Fibroblast of villous mesenchyme (primary cell): ENCODE measurements at places on chromosomes 16 and 17. TPM values are rescaled to one million over a fixed set of nuclear protein-coding genes. Genes with fewer than 3 reads are reported as not detected.

SYT17 gene
- under 0.01 TPM in 2 replicates for total RNA-seq

CNGB1 gene
- total RNA-seq: not detected in 2 replicates

RNF222 gene
- not detected in 2 replicates for total RNA-seq

GJD3 gene
- 2.2 and 2.9 TPM in 2 replicates for total RNA-seq

GRCh38 chr16:84832488-84833143, 12.8 kb downstream of the CRISPLD2 start:
- peak; percentile 100 for DNase-seq

GRCh38 chr17:42247734-42248133, 28.5 kb downstream of the STAT5B start:
- peak; percentile 93 for DNase-seq

- no peak for DNase-seq
Measured at GRCh38 chr16:3677994-3678393, 23.5 kb downstream of the DNASE1 start.

GRCh38 chr16:15996432-15997109, 47.2 kb downstream of the ABCC1 start:
- peak; percentile 90 for DNase-seq

- DNase-seq: no peak
Measured at GRCh38 chr17:65751263-65751662, 189.8 kb upstream of the AXIN2 start.

DNA sequence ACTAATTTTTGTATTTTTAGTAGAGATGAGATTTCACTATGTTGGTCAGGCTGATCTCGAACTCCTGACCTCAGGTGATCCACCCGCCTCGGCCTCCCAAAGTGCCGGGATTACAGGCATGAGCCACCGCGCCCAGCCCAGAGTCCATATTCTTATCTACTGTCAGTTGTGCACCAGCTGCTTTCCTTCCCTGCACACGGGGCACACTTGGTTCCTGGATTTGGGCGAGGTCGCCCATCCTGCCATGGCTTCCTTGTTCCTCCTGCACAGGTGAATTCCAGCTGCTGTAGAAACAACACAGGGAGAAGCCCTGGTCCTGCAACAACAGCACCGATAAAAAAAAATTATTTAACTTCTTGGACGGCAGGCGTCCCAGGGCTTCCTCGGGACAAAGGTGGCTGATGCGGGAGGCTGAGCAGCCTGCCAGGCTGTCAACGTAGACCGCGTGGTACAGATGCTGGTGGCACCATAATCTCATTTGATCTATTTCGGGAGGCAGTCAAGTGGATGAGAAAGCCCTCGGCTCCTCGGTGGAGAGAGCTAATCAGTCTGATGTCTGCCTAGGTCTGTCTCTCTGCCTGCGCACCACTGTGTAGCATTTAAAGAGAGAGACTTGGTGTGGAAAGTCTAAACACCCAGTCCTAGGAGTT, 19.1 kb downstream of the RGS9 start:
- DNase-seq: no peak

DNA sequence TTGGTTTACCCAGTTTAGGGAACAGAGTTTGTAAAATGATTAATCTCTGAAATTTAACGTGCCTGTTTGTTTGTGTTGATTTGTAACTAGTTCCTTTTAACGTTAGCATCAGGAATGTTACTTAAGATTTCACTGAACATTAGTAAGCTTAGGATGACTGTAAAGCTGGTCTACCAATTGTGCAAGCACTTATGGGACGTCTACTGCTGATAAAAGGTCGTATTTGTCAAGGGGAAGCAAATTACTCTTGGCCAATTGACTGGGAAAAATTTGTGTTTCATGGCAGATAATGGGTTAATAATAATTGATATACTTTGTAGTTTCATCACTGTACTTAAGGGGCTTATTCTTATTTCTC, 11.8 kb downstream of the METTL9 start:
- DNase-seq: peak; percentile 80

GRCh38 chr17:82095777-82096708, 2.0 kb downstream of the FASN start:
- DNase-seq: no peak

- no peak for DNase-seq
Measured at GRCh38 chr16:20410121-20410723, 888 bp downstream of the ACSM5 start.

DNA sequence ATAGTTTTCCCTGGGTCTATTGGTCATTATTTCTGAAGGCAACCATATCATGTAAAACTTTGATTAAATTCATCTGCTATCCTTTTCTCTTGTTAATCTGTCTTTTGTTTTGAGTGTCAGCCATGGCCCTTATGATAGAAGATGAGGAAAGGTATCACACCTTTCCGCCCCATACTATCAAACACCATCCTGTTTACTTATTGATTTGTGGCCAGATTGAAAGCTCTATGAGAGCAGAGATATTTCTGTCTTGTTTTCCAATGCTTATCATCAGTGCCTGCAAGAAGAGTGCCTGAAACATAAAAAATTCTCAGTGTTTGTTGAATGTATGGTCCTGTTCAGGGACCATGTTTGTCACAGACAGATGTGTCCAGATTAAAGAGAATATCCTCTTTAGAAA, 22.6 kb upstream of the DHX8 start:
- no peak for DNase-seq

GRCh38 chr16:20598832-20599469, 22.8 kb upstream of the ACSM2B start:
- DNase-seq: no peak

- DNase-seq: no peak
Measured at GRCh38 chr16:89443727-89444084, 46.7 kb downstream of the ANKRD11 start.

- DNase-seq: no peak
Measured at GRCh38 chr17:77592106-77592865, 366.2 kb upstream of the TNRC6C start.

- peak; percentile 93 for DNase-seq
Measured at GRCh38 chr16:11955713-11956123, 9.3 kb upstream of the TNFRSF17 start.

DNA sequence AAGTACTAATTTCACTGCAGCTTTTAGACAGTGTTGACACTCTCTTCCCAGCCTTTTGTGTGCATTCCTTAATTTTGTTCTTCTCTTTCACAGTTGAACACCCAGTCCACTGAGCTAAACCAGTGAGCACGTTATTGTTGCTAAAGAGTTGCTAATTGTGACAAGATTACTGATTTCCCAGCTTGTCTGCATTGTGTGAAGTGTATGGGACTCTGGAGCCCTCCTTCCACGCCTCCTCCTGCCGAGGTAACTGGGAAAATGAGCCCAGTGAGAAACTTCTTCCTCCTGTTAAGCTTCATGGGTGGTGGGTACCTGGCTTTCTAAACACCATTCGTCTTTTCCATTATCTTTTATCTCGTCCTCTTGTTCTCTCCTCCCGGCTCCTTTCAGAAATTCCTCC, 29.8 kb upstream of the DNAH17 start:
- no peak for DNase-seq

DNA sequence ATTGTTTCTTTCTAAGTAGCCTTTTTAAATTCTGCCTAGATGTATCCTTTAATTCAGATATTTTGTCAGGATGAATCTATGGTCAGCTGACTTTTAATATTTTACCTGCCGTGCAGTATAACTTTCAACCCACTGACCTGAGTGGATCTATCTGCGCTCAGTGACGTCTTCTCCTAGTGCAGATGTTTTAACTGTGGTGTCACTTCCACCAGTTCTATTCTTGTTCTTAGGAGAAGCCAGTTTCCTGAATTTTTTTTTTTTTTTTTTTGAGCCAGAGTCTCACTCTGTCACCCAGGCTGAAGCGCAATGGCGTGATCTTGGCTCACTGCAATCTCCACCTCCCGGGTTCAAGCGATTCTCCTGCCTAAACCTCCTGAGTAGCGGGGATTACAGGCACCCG, 5.0 kb upstream of the TM4SF5 start:
- DNase-seq: no peak

DNA sequence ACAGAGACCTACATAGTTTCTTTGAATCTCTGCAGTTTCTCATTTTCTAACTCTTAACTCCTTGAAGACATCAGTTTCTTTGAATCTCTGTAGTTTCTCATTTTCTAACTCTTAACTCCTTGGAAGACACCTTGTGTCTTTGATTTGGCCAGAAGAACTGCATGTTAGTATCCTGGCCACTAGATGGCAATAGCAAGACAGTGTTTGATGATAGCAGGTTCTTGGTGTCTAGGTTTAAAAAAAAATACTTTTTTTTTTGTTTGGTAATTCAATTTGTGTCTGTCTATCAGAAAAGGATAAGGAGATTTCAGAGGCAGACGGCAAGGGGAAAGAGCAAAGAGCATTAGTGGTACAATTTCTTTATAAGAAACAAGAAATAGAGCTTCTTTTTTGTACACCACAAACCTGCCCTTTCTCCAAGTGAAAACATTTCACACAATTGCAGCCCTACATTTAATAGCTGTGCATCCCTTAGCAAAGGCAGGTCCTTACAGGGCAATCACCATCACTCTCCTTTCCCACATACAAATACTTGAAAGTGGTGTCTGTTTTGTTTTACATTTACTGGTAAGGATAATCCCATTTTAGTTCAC, 1324.9 kb upstream of the CDH8 start:
- DNase-seq: peak; percentile 64

DNA sequence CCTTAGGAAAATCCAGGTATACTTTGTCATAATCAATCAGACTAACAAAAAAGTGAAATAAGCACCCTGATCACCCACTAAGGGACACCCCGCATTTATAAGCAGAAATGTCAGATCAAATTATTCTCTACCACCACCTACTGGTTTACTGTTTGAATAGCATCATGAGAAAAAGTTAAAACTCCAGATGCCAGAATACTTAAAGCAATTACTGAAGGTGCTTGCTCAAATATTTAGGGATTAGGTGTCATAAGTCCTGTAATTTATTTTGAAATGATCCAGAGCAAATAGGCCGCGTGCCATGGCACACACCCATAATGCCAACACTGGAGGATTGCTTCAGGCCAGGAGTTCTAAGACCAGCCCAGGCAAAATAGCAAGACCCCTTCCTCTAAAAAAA, 2.3 kb downstream of the TOP2A start:
- peak; percentile 70 for DNase-seq

DNA sequence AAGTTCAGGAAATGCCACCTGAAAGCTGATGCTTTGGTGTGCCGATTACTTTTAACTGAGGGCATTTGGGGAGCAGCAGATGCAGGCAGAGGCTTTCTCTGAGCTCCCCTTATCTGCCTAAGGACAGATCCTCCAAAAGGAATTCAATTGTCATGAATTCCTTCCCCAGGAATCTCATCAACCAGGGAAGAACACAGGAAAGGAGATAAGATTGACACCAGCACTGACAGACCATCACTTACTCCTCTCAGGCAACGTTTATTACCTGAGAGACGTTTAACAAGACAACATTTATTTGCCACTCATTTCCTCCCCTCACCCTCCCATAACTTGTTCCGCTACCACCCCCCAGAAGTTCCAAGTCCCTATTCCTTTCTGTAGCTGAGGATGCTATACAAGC, 17.6 kb upstream of the CDRT4 start:
- no peak for DNase-seq

DNA sequence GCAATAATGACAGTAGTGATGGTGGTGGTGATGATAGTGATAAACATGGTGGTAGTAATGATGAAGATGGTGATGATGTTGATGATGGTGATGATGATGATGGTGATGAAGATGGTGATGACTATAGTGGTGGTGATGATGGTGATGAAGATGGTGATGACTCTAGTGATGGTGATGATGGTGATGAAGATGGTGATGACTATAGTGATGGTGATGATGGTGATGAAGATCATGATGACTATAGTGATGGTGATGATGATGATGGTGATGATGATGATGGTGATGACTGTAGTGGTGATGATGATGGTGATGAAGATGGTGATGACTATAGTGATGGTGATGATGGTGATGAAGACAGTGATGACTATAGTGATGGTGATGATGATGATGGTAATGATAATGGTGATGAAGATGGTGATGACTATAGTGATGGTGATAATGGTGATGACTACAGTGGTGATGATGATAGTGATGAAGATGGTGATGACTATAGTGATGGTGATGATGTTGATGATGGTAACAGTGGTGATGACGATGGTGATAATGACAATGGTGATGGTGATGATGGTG, 35.6 kb downstream of the DYNLRB2 start:
- no peak for DNase-seq

DNA sequence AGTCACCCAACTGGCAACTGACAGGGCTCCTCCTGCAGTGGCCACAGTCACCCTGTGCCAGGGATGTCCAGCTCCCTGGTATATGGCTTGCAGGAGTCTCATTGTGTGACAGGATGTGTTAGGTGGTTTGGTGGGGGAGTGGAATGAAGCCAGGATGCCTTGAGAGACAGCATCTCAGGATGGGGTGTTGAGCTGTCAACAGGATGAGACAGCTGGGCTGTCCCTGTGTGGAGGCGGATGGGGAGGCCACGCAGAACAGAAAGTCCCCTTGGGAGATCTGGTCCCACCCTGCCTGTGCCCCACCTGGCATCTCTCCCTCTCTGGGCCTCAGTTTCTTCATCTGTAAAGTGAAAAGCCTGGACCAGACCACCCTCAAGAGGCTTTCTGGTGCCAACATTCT, 9.5 kb upstream of the ZNF469 start:
- no peak for DNase-seq

- DNase-seq: no peak
Measured at GRCh38 chr16:4931381-4931780, 5.6 kb downstream of the PPL start.

DNA sequence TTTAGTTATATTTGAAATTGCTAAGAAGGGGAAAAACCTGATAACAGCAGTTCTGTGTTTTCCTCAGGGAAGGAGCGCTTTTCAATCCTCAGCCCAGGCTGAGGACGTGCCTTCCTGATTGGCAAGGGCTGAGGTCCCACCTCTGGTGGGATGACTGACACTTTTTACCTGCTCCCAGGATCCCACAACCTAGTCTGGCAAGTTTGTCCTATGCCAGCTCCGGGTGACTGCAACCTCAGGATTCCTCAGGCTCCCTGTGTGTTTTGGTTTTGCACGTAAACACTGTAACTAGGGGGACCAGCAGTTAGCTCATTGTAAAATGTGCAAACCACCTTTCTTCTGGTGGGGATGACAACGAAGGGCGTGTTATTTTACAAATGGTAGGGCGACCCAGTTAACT, 7.5 kb downstream of the MARCHF10 start:
- no peak for DNase-seq
